ENCODE measurements at places on chromosomes 11 and 22.

GRCh38 chr22:48156603-48157355, 1394.3 kb downstream of the TBC1D22A start:
- ATAC-seq: no peak

DNA sequence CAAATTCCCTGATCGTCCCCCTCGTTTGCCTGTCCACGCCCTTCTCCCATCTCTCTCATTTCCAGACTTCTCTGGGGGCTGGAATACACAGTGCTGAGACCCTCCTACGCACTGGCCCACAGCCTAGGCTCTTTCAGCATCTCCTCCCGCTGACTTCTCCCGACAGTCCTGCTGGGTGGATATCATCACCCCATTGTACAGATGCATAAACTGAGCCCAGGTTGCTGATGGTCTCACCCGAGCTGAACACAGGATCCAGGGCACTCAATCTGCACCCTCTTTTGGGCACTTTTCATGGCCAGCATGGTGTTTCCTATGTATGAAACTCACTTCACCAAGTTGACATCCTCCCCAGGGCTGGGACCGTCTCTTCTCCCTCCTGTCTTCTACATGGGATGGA, 31.7 kb upstream of the PICK1 start:
- no peak for ATAC-seq

GRCh38 chr11:19294444-19294843, 53.7 kb upstream of the E2F8 start:
- no peak for ATAC-seq

- ATAC-seq: no peak
These were observed 40.1 kb downstream of the CTSC start for GRCh38 chr11:88297421-88297820.

DNA sequence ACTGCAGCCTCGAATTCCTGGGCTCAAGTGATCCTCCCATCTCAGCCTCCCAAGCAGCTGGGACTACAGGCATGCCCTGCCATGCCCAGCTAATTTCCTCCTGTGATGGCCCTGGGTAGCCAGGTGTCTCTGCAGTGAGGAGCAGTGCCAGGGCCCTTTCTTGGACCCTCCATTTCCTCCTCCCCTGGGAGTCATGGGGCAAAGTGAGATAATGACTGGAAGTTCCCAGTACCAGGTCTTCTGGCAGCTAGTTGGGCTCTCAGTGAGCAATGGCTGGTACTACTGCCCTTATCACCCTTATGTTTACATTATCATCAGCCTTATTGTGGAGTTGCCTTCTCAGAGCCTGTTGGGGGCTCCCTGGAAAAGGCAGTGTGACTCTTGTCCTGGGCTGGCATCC, 17.6 kb downstream of the DAGLA start:
- ATAC-seq: no peak

GRCh38 chr11:86184728-86185380, 59.7 kb upstream of the EED start:
- no peak for ATAC-seq

GRCh38 chr11:15568440-15568839, 453.7 kb downstream of the INSC start:
- no peak for ATAC-seq

GRCh38 chr11:128628686-128629085, 41.3 kb upstream of the ETS1 start:
- no peak for ATAC-seq

- no peak for ATAC-seq
These were observed 48.4 kb upstream of the ARHGAP42 start for GRCh38 chr11:100638648-100639047.

DNA sequence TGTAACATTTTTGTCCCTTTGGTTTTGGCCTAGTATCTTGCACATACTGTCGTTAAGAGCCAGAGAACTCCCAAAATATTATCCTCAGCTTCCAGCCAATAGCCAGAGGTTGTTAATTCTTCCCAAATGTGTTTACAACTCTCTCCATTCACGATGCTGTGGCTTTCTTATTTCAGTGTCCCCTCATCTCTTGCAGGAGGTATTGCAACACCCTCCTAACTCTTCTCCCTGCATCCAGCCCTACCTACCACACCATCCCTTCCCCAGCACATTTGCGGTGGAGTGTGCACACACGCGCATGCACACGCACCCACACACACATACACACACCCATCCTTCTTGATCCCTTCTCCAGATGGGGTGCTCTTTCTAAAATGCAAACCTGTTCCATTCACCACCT, 75.6 kb upstream of the LMO2 start:
- ATAC-seq: no peak

GRCh38 chr11:47480762-47481161, 31.8 kb upstream of the RAPSN start:
- ATAC-seq: no peak

- ATAC-seq: no peak
These were observed 91.2 kb downstream of the UBASH3B start for GRCh38 chr11:122746611-122747244.

Data from gastroesophageal sphincter (tissue), 4 donors.